HT1080 (cell line): ENCODE measurements at places on chromosomes 6 and 20.

DNA sequence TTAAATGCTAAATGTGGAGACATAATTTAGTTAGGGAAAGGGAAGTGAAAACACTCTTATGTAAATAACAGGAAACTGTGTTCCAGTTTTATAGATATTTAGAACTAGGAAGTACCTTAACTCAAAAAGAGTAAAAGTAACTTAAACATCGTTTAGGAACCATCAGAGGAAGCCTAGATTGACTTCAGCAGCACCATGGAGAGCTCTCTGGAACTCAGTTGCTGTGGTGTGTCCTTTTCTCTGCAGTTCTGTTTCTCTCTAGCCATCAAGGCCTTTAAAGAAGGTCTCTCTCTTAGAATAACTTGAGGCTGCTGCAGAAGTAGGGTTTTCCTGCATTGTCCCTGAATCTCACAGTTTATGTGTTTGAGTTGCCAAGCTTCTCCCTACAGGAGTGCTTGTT, 26.9 kb downstream of the CLVS2 start:
- DNase-seq: peak; percentile 17

DNA sequence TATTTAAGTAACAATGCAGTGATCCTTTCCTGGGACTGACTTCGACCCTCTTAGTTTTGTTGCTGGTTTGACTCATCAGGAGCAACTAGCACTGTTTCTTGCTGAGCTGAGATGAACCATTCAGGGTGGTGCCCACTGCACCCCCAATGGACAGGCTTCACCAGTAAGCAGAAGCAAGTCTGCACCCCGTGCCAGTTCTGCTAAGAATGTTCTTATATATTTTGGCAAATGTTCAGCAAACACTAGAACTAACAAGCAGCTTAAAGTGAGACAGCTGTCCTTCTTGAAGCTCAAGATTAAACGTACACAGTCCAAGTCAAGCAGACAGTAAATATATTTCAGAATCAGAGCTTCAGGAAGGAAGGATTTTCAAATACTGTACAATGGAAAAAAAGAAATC, 561.3 kb upstream of the CDH4 start:
- DNase-seq: no peak

GRCh38 chr20:4073852-4074741, 58.7 kb upstream of the RNF24 start:
- no peak for DNase-seq

DNA sequence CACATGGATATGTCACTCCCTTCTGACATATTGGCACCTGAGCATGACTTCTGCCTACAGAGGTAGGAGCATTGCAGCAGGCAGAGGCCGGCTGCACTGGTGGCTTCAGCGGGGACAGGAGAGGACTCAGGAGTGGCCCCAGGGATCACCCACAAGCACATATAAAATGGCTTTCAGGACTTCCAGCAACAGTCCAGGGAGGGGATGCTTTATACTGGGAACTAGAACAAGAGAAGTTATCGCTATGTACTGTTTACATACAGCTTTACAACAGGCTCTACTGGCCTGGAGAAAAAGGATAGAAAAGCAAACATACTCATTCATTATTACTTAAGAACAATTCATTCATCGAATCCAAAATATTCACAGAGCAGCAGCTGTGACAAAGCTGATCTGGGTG, 337.8 kb downstream of the THBS2 start:
- DNase-seq: no peak

GRCh38 chr6:113594726-113595125, 262.4 kb upstream of the MARCKS start:
- DNase-seq: no peak

DNA sequence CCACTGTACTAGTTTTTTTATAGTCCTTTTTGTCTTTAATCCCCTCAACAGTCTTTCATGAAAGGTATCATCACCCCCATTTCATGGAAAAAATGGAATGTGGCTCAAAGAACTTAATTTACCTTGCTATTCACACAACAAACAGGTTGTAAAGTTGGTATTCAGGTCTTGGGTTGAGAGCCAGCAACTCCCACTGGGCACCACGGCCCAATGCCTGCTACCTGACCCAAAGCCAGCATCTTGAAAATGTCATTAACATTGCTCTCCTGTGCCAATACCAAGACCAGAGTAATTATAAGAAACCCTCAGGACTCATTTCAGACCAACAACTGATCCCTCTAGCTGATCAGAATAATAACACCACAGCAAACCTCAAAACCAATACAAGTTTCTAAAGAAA, 75.7 kb downstream of the METTL24 start:
- no peak for DNase-seq

GRCh38 chr6:7914991-7915789, 4.6 kb upstream of the TXNDC5 start:
- DNase-seq: peak; percentile 66

DNA sequence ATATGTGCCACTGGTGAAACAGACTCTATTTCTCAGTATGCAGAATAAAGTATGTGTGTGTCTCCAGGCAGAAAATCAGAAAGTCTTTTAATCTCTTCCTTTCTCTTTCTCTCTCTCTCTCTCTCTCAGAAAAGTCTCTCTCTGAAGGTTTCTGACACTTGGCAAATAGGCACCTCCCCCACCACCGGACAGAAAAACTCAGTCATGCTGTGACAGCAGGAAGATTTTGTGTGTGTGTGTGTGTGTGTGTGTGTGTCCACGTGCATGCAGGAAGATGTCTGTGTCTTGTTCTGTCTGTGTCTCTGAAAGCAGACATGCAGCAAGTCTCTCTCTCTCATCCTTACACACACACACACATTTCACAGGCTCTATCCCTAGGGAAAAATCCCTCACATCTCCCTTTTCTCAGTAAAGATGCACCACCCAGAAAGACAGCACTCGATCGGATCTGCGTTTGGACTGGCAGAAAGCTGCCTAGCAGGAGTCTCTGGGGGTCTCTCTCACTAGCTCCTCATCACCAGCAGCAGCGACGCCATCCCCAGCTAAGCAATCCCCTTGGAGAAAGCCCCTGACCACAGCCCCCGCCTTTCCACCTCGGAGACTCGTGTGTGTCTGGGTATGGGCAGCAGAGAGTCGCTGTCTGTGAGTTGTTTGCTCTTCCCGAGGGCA, 98.3 kb downstream of the EDN3 start:
- DNase-seq: no peak

DNA sequence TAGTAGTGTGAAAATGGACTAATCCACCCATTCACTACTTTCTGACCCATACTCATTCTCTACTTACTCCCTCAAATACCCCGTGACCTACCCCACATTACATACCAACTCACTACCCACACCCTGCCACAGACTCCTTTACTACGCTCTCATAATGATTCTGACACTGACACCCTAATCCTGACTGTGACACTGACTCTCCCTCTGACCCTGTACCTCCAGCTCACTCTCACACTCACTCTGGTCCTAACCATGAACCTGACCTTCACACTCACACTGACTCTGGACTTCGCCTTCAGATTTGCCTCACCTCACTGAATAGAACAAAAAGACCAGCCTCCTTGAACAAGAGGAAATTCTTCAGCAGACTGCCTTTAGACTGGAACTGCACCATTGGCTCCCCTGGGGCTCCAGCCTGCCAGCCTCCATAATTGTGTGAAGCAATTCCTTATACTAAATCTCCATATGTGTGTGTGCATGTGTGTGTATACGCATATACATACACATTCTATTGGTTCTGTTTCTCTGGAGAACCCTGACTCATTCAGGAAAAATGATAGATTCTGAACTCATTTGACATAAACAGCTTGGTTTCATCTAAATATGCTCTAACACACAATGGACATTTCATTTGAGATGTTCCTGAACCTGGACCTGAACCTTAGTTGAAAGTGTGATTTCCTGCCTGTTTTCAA, 10.5 kb upstream of the ZNF343 start:
- no peak for DNase-seq

DNA sequence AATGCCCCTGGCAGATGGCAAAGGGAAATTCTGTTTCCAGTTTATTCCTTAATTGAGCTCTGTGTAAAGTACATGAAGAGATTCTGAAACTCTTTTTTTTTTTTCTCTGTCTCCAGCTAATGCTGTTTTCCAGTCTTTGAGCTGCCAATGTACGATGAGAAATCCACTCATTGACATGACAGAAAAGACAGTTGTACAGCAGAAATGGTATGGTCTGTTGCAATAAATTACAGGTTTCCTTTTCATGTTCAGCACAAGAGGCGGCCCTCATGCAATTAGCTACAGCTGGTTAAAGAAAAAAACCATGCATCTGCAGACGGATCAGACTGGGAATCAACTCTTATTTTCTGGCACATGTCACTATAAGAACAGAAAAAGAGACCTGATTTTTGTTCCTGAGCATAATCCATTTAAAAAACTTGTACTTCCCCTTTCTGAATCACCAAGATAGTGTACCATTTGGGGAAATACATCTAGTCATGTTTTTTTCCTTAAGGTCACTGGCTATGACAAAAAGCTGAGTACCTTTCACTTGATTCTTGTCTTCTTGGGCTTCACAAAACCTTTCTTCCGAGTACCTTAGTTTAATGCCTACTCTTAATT, 289.8 kb upstream of the PREP start:
- DNase-seq: no peak

DNA sequence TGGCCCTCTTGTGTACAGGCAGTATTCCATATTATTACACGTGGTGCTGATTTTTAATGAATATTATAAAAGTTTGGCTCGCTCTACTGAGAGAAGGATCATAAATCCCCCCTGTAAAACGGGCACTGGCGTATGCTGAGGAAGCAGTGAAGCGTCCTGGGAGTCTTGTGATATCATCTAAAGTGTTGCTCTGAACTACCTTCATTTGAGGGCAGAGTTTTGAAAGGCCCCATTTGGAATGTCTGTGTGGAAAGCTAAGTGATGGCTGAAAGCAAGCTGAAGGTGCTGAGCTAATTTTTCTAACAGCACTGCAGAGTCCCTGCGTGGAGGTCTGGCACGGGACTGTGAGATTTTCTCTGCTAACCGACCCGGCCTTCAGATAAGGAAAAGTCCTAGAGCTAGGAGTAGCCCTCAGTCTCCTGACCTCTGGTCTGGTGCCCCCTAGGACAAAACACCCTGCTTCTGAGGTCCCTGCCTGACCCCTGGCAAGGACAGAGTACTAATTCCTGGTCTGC, 1.3 kb upstream of the BACH2 start:
- no peak for DNase-seq

- no peak for DNase-seq
These were observed 128.5 kb upstream of the SYNDIG1 start for GRCh38 chr20:24340933-24341332.

DNA sequence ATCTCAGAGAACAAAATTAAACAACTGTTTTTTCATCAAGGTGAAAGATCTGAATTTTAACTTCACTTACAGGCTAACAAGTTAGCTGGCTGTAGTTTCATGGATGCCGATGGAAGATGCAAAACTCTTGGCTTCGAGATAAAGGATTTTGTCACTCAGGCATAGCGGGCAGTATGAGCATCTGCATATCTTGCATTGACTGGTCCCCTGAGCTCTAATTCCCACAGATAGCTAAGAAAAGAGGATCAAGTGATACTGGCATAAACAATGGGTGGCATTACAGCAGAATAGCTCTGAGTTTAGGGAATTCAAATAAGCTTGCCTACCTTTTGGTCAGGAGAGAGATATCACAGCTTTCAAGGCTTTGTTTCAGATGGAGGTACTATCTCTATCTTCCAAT, 1.8 kb upstream of the CLVS2 start:
- DNase-seq: no peak

- no peak for DNase-seq
These were observed 7.1 kb upstream of the LOC128125822 start for GRCh38 chr6:63565058-63565726.

- DNase-seq: no peak
These were observed 34.5 kb upstream of the DUSP22 start for GRCh38 chr6:257774-258173.

GRCh38 chr20:63017826-63018411, 11.2 kb upstream of the BHLHE23 start:
- DNase-seq: no peak

GRCh38 chr20:22341508-22341907, 242.9 kb downstream of the FOXA2 start:
- peak; percentile 90 for DNase-seq

DNA sequence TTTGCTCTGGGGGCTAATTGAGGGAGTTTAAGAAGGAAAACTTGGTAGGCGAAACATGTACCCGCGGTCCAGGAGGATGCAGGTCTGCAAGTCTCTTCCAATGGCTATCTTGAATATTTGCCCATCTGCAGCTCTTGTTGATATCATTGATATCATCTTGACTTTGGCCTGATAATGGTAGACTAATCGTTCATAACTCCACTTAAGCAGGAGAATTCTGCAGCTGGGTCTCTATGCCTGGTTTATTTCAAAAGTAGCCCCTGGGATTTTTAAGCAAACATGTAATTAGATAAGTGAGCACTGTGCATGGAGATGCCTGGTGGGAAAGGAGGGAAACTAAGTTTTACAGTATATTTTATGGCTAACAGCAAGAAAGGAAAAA, 52.7 kb downstream of the ADGB start:
- DNase-seq: no peak

- DNase-seq: no peak
These were observed 91.5 kb upstream of the BHLHE23 start for GRCh38 chr20:63098195-63098810.

DNA sequence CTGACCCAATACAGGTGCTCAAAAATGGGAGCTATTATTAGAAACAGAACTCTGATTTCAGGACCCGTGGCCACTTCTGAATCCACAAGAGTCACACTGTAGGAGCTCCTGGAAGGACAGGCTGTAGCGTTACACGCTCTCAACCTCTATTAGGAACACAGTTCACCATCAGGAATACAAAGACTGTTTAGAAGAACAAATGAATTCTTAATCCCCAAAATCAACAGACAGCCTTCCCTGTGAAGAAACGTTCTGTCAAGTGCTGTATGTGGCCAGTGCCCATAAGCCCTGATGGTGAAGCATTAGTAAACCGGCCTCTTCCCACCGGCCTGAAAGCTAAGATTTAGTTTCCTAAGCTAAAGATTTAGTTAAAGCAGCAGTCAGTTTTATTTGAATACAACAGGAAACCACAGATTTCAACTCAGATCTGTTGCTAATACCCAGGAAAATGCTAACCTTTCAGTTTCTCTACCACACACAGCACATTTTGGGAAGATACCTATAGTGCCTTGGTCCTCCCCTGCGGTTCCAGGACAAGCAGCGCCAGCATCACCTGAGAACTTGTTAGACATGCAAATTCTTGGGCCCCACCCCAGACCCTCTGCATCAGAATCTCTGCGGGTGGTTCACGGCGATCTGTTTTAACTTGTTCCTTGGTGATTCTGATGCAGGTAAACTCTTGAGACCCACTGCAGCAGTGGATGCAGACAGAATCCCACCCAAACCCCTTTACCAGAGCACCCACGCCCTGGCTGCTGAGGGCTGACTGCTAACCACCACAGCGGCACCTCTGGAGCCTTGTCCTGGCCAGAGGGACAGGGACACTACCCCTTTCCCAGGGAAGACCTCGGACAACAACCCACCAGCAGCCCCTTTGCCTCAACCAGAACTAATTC, 33.4 kb downstream of the MTRES1 start:
- DNase-seq: no peak

DNA sequence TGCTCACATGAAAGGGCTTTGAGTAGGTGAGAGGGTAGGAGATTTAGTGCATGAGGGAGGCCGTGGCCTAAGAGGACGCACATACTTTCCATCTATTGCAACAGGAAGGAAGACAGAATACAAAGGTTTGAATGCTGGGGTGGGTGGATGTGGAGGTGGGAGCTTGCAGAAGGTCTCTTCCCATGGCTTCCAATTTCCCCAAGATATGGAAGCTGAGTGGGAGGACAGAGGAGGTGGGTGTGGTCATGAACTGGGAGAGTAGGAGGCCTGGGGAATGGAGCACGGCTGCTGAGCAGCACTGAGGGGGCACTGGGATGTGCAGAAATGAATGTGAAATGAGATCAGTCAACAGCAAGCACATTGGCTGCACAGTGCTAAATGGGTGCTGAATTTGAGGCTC, 70.3 kb downstream of the SCML4 start:
- no peak for DNase-seq

GRCh38 chr20:34922654-34923381, 32.8 kb downstream of the GSS start:
- DNase-seq: peak; percentile 67
